ENCODE measurements at places on chromosomes 7 and 10.
A peak's percentile ranks its signal among the peaks of the same experiment; 100 is the strongest.

DNA sequence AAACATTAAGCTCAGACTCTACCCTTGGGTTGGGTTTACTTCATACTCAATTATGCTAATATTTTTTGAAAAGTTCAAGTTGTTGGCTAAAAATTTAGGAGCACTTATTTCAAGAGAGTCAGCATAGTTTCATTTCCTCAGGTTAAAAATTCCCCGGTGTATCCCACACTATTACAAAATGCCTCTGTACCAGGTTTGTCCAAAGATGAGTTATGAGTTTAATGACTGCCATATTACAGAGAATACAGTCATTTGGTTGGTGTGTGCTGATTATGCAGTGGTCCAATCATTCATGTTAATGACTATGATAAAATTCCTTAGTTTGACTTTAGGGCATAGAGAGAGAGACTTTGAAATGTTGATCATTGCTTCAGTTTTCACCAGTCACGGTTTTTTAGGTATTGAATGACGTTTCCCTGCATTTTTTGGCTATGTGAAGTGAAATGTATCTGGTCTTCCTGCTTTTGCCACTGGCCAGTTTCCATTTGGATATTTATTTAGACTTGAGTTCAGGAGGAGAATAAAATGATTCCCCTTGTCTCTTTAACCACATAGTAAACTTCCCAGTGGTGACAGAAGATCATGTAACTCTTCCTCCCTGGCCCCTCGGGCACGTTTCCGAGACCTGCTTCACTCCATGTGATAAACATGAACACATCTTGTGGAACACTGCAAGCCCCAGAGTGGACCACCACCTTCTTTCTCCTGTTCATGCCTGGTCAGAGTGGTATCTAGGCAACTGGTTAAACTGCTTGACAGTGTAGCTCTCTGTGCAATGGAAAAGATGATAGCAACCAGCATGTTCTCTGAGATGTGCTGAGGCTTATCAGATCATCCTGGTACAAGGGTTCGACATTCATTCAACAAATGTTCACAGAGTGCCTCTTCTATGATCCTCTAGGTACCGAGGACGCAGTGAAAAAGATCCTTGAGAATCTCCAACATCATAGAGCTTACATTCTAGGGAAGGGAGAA, 153.6 kb downstream of the CACNB2 start:
- DNase-seq: no peak

DNA sequence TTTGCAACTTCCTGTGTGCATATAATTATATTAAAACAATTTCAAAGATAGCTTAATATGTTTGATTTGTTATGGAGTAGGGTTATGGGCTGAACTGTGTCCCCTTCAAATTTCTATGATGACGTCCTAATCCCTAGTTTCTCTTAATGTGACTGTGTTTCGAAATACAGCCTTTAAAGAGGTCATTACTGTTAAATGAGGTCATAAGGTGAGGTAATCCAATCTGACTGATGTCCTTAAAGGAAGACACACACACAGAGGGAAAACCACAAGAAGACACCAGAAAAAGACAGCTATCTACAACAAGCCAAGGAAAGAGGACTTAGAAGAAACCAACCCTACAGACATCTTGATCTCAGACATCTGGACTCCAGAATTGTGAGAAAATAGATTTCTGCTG, 407.4 kb downstream of the MAGI2 start:
- no peak for DNase-seq

GRCh38 chr7:152760854-152761748, 1.5 kb downstream of the ACTR3B start:
- DNase-seq: peak; percentile 39

GRCh38 chr10:123354521-123354920, 200.3 kb downstream of the BUB3 start:
- no peak for DNase-seq

- DNase-seq: no peak
Measured at GRCh38 chr10:99532687-99533495, at the start of gene NKX2-3. Gene NKX2-3, plus strand, starts transcription at chr10:99532942. Its CDS starts 190 bp downstream, at chr10:99533132.

DNA sequence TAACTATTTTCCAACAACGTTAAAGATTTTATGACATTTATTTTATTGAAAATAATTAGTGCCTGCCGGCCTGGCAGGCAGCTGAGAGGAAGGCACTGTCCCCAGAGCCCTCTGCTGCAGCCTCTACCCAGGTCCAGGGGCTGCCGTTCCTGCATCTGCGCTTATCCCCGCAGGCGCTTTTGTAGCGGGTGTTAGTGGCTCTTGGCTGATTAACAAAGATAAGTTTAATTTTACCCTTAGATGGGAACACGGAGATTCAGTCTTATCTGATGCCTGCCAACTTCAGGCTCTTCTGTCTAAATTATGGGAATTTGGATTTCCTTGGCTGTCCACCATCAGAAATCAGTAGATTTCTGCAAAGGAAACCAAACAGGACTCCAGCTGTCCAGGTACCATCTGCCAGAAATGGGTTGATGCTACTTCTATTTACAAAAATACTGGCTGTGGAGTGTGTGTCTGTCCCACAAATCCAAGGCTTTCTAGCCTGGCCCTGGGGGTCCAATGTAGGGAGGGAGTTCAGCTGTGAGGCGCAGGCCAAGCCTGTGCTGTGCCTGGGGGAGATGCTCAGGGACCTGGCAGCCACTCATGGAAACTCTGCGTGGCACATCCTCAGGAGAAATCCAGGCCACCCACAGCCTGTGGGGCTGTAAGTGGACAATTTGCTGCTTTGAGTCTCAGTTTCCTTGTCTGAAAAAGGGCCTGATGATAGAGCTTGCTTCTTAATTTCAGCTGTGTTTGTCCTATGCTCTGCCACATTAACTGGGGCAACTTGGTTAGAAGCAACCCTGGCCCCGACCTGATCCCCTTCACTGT, 62.0 kb upstream of the IGFBP3 start:
- DNase-seq: no peak

GRCh38 chr10:85623758-85624157, 742.8 kb downstream of the GRID1 start:
- no peak for DNase-seq

GRCh38 chr10:50322077-50322476, 70.8 kb upstream of the ASAH2 start:
- DNase-seq: peak; percentile 44

GRCh38 chr7:151176401-151176800, 8.9 kb upstream of the GBX1 start:
- no peak for DNase-seq

DNA sequence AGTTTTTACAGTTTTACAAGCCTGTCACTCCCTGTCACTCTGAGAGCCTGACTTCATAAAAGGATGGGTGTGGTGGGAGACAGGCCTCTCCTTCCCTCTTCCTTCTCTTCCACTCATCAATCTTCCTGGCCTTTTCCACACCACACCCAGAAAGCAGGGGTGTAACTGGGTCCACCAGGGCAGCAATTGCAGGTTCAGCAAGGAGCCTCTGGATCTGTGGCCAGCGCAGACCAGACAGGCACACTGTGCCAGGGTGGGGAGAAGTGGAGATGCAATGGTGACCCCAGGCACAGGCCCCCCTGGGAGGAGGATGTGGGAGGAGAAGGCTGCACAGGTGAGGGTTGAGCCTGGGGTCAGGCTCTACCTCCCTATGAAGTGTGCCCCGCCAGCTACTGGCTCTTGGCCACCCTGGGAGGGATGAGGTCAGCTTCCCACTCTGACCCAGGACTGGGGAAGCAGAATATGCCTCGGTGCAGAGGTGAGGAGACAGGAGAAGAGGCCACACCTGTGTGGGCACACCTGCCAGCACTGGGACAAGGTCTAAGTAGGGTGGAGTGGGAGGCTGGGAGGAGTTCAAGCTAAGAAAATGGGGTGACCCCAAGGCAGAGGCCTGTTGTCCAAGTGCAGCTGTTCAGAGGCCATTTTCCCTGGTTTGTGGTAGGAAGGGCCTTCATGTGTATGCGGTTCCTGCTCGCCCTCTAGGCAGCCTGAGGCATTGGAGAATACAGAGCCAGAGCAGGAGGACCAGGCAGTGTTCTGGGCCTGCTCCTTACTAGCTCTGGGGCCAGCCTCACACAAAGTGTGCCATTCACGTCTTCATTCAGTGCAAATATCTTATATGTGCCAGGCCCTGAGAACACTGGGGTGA, 20.2 kb upstream of the TMEM72 start:
- no peak for DNase-seq

GRCh38 chr10:86257683-86258082, 108.9 kb downstream of the GRID1 start:
- DNase-seq: no peak

- DNase-seq: no peak
Measured at GRCh38 chr7:159012353-159013069, 132.2 kb downstream of the VIPR2 start.

DNA sequence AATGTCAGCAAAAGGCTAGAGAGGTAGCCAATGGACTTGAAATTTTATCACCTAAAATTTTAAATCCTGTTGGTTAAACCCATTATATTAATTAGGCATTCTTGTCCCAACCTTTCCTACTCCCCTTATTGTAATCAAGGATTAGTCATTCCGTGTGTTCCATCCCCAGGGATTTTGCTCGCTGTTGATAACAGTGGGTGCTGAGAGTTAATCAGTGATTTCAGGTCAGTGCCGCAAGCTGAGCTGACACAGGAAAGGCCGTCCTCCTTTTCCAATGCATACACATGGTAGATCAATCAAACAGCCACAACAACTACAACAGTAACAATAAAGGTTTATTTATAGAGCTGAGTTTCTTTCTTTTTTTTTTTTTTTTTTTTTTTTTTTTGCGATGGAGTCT, 271.4 kb downstream of the ACTR3B start:
- DNase-seq: no peak

- peak; percentile 38 for DNase-seq
Measured at GRCh38 chr7:149147752-149148653, 750 bp downstream of the ZNF398 start.

DNA sequence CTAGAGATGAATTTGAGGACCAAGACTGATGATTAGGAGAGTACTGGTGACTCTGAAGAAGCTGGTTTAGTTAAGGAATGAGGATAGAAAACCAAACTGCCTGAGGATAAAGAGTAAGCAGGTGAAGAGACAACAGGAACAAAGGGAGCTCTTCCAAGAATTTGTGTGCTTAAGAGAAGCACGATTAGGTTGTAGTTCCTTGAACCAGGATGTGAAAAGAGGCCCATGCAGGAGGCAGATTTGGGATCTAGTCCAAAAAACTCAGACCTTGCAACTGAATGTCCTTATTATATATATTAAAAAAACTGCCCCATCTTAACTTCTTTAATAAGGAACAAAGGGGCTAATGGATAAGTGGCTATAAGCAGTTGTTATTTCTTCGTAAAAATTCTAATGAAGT, 150.4 kb downstream of the SKAP2 start:
- DNase-seq: no peak

DNA sequence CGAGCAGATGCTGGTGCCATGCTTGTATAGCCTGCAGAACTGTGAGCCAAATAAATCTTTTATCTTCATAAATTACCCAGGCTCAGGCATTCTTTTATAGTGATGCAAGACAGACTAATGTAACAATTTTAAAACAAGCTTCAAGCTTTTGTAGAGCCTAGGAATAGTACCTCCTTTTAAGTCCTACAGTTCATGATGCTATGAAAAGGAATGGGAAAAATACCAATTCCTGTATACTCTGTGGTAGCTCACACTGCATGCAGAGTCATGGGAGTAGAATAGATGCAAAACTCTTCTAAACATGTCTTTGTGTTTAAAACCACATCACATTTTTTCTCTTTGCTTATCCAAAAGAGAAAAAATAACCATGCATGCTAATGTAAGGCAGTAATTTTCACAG, 66.6 kb upstream of the WNT16 start:
- peak; percentile 9 for DNase-seq

- DNase-seq: no peak
Measured at GRCh38 chr7:6619961-6620360, 4.6 kb downstream of the ZNF853 start.

DNA sequence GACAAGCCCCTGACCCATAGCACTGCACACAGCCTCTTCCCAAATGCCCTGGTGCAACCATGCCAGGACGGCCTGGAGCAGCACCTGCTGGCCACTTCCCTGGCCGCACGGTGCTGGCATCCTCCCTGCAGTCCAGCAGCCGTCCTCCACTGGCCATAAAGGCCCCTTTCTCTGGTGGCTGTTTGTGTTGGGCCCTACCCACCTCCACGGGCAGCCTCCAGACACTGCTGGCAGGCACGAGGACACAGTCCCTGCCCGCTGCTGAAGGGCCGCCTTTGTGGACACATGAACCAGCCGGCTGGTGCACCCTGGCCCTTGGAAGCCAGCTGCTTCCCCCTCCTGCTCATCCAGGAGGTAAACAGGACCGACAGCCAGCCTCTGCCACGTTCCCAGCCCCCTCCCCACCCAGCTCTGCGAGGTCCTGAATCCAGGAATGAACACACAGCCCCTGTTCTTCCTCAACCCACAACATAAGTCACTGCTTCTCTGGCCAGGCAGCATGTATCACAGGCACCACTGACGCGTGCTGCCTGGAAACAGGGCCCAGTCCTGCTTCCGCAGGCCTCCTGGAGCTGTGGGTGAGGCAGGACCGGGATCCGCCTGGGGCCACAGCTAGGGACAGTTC, 43.8 kb downstream of the SPOCK2 start:
- DNase-seq: no peak

GRCh38 chr7:43450894-43451293, 132.0 kb upstream of the STK17A start:
- no peak for DNase-seq

GRCh38 chr10:131833013-131833412, 67.8 kb upstream of the PPP2R2D start:
- no peak for DNase-seq

- DNase-seq: no peak
Measured at GRCh38 chr10:11261687-11262493, 244.2 kb downstream of the CELF2 start.

DNA sequence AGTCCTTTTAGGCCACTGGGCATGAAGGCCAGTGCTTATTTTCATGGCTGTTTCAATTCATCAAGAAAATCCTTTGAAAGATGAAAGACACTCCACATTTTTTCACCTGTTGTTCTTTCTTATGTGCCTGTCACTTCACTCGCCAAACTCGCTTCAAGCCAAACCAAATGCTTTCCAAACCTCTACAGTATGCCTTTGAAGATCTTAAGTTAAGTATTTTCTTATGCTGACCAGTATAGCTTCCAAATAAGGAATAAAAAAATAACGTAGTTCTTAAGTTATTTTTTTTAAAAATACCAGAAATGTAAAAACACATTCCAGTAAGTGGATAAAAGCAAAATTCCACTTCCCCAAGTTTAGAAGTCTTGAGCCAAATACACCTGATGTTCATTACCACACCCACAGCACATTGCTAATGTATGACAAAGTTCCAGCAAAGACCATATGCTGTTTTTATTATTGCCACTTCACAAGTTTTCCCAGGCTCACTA, 186.1 kb downstream of the MTERF1 start:
- DNase-seq: peak; percentile 65

GRCh38 chr10:35355971-35356724, 19.8 kb downstream of the CCNY start:
- DNase-seq: peak; percentile 49

All from fibroblast of the aortic adventitia (primary cell).